ENCODE measurements at places on chromosomes 13 and 19.

- peak; percentile 11 for DNase-seq
Observed at GRCh38 chr19:35559281-35559659, 4.2 kb downstream of the ATP4A start.

DNA sequence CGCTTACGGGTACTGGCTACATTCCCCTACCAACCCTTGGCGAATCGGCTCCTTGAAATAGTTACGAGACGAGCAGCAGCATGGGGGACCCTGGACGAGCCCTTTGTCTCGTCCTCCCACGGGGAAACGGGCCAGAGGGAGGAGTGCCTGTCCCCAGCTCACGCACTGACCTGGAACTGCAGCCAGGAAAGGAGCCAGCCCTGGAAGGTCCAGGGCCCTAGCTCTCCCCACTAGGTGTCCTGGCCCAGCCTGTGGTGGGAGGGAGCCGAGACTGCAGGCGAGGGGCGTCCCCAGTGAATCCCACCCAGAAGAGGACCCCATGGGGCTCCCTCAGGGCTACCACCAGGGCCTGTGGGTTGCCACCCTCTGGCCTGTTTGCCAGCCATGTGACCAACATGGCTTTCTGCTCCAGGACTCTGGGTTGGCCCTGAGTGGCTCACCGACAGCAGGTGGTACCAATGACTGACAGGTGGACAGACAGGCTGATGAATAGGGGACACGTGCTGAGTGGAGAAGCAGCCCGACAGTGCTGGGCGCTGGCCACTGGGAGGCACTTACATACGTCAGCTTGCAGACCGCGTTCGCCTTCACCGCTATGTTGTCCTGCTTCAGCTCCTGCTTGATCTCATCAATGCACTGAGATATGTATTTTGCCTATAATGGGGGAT lies 13.2 kb downstream of the AP3D1 start:
- DNase-seq, result no peak

DNA sequence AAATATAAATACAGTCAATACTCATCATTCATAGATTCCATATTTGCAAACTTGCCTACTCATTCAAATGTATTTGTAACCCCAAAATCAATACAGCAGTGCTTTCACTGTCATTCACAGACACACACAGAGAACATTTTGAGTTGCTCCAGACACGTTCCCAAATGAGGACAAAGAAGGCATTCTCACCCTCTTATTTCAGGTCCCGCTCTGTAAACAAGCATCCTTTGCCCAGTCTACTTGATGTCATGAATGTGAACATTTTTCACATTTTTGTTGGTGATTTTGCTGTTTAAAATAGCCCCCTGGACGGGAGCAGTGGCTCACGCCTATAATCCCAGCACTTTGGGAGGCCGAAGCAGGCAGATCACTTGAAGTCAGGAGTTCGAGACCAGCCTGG lies 15.5 kb downstream of the C19orf47 start:
- DNase-seq, result no peak

GRCh38 chr13:99301913-99302636 lies 5.1 kb downstream of the GPR183 start:
- DNase-seq, result no peak

DNA sequence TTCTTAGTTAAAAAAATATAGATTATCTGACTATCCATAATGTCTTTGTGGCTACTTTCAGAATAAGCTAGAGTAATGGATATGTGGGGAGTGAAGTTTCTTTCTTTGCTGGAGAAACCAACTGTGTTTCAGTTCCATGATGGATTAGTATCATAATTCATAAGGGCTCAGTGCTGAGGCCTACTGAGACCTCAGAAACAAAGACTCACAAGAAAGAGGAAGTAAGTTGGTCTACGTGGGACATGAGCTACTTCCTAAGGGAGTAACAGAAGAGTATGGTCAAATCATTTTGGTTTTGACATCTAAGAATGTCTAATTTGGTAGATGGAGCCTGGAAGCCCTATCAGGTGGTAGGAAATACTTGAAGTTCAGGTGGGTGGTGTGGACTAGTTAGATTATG lies 99.0 kb upstream of the HTR2A start:
- peak; percentile 19 for DNase-seq

DNA sequence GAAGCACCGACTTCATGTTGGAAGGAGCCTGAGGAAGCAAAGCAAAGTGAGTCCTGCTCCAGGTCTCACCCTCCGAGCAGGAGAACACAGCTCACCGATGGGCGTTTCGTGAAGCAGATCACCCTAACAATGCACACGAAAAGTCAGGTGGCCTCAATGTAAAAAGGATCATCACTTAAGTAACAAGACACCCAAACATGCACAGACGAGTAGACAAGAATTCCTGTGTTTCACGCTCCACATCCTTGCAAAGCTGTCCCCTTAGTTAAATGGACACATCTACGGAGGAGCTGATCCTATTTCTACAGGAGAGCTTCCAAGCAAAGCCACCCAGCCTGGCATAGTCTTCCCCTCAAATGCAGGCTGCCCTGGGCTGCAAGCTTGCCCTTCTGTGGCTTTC lies 66.2 kb downstream of the SLC15A1 start:
- no peak for DNase-seq

GRCh38 chr19:36604656-36605100 lies 435 bp upstream of the ZNF382 start:
- DNase-seq, result peak; percentile 82

- DNase-seq, result peak; percentile 92
Observed at GRCh38 chr19:2171349-2172145, 7.8 kb downstream of the DOT1L start.

DNA sequence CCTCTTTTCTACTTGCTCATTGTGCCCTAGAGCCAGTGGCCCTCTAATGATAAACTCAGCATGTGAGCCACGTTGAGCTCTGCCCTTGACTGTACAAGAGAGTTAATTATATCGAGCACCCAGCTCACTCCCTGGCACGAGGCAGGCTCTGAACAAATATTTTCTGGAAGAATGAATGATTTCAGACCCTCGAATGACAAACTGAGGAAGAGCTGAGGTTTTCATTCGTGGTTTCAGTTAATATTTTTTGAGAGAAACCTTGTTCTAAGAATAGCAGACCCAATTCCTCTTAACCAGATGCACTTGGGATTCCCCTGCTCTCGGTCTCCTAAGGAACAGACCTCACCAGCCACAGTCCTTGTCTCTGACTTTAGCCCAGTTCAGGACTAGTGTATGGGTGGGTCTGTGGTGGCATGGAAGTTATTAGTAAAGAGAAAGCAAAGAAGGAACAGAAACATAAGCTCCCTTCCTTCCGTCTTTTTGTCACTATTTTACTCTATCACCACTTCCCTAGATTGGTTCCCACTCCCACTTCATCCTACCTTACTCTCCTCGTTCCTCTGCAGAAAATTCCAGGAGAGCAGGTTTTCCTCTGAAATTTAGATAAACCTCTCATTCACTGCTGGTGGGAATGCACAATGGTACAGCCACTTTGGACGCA lies 22.1 kb upstream of the WDFY2 start:
- no peak for DNase-seq

DNA sequence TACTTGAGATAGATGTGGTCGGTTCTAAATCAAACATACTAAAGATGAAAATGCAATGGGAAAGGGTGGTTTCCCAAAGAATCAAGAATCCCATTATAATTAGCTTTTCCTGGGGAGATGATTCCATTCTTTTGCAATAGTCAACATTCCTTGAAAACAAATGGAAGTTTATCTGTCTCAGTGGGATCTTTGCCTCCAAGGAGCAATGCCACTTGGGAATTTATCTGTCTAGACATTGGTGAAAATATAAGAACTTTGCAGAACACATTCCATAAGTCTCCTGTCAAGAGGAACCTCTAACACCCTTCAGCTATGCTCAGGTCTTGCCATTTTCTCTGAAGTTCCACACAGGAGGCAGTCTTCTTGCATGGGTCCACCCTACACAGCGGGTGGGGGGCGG lies 152.5 kb downstream of the KCTD12 start:
- no peak for DNase-seq

DNA sequence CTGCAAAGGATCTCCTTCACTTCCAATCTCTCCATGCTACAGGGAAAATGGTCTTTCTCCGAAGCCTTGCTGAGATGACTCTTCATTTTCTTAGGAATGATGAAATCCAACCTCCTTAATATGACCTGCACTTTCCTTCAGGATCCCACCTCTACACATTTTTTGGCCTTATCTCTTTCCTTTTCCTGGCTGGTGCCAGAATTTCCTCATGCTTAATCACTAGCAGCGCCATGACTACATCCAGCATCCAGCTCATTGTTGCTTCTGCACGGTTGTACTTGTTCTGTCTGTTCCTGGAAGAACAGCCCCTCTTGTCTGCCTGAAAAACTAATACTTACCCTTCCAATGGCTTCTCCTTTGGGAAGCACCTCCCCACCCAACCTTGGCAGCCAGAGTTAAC lies 68.4 kb downstream of the TEX26 start:
- no peak for DNase-seq

DNA sequence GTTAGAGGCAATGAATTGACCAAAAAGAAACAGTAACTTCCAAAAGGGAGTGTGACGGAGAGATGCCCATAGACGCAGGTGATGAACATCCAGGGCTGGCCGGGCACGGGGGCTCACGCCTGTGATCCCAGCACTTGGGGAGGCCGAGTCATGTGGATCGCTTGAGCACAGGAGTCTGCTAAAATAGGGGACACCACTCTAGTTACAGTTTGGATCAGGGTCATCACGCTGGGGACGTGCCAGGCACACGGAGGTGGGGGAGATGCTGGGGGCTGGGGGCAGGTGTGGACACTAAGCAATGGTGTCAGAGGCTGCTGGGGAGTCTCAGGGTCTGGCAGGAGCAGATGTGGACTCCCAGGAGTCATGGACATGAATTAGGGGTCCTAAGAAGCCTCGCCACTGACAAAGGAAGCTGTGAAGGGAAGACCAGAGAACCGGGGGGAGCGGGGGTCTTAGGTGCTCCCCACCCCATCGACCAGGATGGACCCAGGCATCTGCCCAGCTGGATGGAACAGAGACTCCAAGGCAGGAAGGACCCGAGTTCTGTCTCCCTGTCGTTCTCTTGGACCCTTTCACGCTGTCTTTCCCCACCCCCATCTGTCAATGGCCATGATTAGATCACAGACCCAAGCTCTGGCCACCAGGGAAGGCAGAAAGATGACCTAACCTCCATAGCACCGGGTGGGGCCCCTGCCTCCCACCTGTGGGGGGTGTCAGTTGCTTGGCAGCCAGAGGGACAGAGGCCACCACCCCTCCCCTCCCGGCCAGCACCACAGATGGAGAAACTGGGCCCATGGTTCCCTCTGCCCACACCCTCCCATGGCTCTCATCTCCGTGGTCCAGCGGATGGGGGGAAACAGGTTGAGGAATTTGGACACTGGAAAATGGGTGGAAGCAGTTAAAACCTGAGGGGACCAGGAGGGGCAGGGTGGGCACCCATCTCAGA lies 19.6 kb downstream of the CCDC8 start:
- DNase-seq, result no peak

- no peak for DNase-seq
Observed at GRCh38 chr13:107450931-107451330, 764.4 kb downstream of the LIG4 start.

DNA sequence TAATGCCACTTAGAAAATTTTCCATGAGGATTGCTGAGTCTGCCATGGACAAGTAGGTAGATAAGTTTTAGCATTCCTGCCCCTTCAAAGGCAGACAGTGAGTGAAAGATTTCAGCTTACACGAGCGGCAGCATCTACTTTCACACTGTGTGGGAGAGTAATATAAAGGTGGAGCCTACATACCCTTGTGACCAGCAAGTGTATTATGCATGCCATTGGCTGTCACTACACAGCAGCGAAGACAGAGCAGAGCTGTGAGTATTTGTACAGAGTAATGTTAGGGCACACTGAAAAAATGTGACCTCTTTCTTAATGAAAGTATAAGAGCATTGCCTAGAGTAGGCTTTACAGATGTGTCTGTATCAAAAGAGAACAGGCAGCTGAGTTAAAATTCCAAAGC lies 14.0 kb downstream of the SLITRK6 start:
- DNase-seq, result no peak

GRCh38 chr19:41801792-41802211 lies 5.4 kb downstream of the CEACAM3 start:
- DNase-seq, result peak; percentile 48

- no peak for DNase-seq
Observed at GRCh38 chr13:91355099-91355825, 7.8 kb downstream of the MIR17HG start.

DNA sequence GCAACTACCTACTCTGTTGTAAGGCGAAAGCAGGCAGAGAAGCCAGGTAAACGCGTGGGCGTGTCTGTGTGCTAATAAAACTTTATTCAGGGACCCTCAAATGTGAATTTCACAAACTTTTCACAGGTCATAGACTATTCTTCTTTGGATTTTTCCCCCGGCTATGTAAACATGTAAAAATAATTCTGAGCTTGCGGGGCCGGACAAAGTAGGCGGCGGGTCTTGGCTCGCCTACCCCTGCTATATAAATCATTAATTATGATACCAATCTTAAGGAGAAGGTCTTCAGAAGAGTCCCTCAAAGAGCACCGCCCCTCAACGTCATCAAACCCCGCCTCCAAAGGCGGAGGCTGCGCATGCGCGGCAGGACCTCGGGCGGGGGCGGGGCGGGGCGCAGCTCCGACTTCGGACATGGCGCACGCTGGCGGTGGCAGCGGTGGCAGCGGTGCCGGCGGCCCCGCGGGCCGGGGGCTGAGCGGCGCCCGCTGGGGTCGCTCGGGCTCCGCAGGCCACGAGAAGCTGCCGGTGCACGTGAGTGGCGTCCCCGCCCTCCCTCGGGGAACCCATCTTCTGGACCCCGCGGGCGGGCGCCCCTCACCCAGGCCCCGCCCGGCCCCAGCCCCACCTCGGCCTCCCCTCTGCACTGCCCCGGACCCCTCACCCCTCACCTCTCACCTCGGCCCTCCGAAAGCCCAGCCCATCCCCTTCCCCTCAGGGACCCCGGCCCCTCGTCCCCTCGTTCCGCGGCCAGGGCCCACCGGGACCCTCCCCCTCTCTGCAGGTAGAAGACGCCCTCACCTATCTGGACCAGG lies at the start of gene SIN3B:
Gene SIN3B, plus strand, starts transcription at position 389 of the 812 bp plus-strand sequence. Its CDS starts 23 bp downstream, at position 412.
- DNase-seq, result peak; percentile 90

- peak; percentile 72 for DNase-seq
Observed at GRCh38 chr19:13162724-13163608, 12.8 kb downstream of the IER2 start.

DNA sequence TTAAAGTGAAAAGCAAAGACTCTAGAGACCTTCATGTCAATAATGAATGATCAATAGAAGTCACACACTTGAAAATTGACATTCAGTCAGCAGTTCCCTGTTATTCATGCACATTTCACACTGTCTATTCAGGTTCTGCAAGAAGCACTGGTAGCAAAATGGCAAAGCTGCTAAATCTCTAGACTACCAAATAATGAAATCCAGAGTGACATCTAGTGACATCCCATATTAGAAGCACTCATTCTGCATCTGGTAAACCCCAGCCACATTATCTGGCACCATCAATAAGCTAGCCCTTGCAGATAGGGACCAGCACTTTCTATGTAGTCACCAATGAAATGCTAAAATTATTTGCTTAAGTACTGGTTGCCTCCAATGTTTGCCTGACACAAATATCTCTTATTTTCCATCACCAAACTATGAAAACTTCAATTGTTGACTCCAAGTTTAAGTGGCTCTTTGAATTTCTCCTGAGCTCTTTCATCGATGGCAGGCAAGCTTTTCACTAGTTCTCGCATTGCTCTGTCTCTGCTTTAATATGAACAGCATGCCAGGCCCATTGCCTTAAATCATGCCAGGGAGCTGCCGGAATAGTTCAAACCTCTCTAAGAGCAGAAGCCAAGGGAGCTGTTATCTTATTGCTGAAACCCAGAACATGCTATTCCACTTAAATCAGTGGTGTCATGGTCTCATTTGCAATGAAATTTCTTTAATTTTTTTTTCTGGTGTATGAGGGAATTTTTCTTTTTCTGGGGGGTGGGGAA lies 409.9 kb downstream of the MZT1 start:
- no peak for DNase-seq
